ENCODE measurements at places on chromosomes 3 and 15.

GRCh38 chr3:15796771-15797641 lies 773 bp downstream of the ANKRD28 start:
- no peak for DNase-seq

DNA sequence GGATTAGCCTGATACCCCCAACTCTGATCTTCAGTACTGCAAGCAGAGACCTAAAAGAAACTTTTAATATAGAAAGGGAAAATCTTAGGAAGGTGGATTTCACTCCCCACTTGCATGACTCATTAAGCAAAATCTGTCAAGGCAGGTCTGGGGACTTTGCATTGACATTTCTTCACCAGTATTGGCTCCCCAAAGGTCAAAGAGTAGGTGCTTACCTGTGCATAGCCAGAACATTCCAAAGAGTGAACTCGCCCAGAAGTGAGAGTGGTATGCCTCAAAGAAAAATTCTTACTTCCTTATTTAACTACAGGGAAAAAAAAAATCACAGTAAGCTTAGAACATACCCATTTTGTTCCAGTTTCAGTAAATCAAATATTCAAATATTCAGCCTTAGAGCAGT lies 140.9 kb upstream of the TP63 start:
- no peak for DNase-seq

- DNase-seq = no peak
These were observed 445.1 kb upstream of the RBMS3 start for GRCh38 chr3:28835751-28836150.

DNA sequence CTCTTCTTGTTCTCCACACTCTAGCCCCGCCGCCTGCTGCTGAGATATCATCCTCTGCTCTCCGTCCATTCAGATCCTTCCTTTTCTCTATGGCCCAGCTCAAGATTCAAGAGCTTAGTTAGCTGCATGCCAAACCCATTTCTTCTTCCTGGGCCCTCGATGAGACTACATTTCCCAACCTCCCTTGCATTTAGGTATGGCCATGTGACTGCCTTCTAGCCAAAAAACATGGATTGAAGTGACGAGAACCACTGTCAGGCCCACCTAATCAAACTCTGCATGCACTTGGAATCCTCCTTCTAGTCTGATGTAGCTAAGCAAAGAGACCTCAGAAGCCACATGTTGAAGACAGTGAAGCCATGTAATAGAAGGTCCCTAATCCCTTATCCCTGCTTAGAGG lies 308.2 kb downstream of the VPS13C start:
- no peak for DNase-seq

GRCh38 chr15:71629781-71630474 lies 180.4 kb upstream of the NR2E3 start:
- DNase-seq = no peak

- no peak for DNase-seq
These were observed 106.1 kb upstream of the RGMA start for GRCh38 chr15:93195109-93195508.

GRCh38 chr15:63519548-63520178 lies 15.3 kb downstream of the USP3 start:
- no peak for DNase-seq

GRCh38 chr15:48855501-48856440 lies 22.2 kb upstream of the EID1 start:
- DNase-seq = no peak

GRCh38 chr3:149705416-149705815 lies 46.9 kb downstream of the COMMD2 start:
- DNase-seq = no peak

DNA sequence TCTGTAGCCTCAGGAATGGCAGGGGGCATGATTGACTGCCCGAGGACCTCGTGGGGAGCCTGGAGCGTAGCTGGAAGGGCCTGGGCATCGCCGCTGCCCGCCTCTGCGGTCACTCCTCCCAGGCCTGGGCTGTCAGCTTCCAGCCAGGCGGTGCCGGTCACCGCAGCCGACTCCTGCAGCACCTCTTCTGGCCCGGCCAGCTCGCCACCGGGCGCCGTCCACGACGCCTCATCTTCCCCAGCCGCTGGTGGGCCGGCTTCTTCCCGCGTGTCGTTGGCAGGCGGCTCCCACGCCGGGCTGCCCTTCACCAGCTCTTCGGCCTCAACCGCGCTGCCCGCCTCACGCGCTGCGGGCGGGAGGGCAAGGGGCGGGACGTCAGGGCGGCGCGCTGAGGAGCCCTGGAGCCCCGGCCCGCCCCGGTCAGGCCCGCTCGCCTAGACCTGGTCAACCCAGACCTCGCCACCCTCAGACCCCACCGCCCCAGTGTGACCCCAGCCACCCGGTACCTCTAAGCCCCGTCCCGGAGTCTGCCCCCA lies 1.0 kb downstream of the CSPG5 start:
- no peak for DNase-seq

- no peak for DNase-seq
These were observed 7.2 kb downstream of the MAP2K5 start for GRCh38 chr15:67549736-67550135.

DNA sequence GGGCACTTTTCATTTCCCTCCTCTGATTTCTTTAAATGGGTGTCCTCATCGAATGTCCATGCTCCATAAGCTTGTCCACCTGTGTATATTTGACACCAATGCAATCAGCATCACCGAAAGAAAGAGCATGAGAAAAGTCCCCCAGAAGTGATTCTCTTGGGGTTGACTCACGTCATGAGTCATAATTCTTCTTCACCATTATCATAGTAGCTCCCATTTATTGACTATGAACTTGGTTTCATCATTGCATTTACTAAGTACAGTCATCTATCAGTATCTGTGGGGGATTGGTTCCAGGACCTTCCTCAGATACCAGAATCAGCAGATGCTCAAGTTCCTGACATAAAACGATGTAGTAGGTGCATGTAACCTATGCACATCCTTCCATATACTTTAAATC lies 372.5 kb upstream of the CFAP20DC start:
- DNase-seq = no peak

GRCh38 chr3:125145751-125146475 lies 66.6 kb downstream of the SLC12A8 start:
- no peak for DNase-seq

- DNase-seq = no peak
These were observed 115.0 kb upstream of the VEPH1 start for GRCh38 chr3:157618075-157618760.
